ENCODE measurements at places on chromosomes 3 and 15.

- DNase-seq, result no peak
Measured at GRCh38 chr3:114435386-114436115, 141.7 kb downstream of the TIGIT start.

- DNase-seq, result no peak
Measured at GRCh38 chr3:136334209-136334608, 84.1 kb downstream of the PCCB start.

DNA sequence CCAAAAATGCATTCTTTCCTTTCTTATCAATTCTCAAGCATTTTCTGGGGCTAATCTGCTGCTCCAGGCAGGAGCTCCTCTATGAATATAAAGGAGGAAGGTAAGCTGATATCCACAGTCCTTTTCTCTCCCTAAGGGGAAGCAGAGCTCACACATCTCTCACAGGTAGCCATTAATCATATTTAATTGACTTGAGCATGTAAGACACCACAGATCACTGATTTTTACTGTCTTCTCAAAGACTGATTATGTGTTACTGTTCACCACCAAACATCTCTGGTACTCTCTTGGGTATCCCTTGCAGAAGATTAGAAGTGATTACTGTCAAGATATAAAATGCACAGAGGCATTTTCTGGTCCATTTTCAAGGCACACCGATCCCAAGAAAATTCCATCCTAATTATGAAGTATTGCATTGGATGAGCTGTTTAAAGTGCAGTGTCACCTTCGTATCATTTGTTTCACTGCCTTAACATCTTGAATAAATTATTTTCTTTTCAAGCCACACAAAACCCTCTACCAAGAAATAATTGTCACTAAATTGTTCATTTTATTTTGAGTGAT, 100.7 kb downstream of the ARPP21 start:
- no peak for DNase-seq

DNA sequence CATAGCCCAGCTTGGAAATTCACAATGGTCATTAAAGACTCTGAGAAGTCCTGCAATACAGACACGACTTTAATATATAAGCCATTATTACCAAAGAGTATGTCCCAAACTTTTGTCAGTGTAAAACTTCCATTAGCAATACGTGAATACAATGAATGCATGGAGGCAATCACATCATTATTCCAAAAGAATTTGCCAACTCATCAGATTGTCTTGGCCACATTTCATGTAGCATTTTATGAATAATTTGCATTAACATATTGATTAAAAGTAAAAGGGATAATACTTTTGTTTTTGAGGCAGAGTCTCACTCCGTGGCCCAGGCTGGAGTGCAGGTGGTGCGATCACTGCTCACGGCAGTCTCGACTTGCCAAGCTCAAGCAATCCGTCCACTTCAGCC, 7.9 kb upstream of the DUT start:
- no peak for DNase-seq

DNA sequence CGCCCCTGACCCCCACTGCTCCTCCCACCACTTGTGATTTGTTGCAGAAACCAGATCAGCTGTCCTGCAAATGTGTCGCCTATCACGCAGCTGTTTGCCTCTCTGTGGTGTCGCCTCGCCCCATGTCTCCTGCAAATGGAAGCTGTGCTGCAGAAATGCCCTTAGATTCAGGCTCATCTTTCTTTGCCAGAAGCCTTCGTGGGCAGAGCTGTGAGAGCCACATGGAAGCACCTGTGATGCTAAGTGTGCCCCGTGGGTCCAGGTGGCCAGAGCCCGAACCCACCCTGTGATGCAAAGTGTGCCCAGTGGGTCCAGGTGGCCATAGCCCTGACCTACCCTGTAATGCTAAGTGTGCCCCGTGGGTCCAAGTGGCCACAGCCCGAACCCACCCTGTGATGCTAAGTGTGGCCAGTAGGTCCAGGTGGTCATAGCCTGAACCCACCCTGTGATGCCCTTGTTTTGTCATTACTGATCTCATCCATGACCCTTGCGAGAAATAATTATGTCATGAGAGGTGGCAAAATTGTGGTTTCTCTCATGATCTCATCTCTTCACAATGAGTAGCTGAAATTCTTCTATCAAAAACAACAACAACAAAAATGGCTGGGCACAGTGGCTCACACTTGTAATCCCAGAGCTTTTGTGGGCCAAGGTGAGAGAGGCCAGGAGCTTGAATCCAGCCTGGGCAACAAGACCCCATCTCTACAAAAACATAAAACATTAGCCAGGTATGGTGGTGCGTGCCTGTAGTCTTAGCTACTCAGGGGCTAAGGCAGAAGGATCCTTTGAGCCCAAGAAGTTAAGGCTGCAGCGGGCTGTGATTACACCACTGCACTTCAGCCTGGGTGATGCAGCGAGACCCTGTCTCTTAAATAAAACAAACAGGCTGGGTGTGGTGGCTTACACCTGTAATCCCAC, 187.4 kb downstream of the GOLGA6L6 start:
- no peak for DNase-seq

DNA sequence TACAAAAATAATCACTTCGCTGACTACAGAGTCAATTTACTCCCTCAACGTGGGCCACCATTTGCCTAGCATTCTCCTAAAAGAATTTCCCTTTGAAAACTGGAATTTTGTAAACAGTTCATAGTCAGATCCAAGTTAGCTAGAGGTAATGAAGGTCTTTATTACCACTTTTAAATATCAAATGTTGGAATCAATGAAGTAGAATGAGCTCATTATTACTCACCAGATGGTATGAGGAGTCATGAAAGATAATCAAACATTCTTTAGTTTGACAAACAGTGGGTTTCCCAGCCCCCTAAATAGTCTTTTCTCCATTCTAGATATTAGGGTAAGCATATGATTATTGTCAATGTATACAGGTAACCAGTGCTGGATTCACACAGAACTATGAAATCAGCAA, 455.7 kb upstream of the THBS1 start:
- no peak for DNase-seq

- DNase-seq, result no peak
Measured at GRCh38 chr3:53902067-53902466, 10.4 kb upstream of the SELENOK start.

- DNase-seq, result no peak
Measured at GRCh38 chr3:12553921-12554391, 2.9 kb upstream of the MKRN2 start.

- no peak for DNase-seq
Measured at GRCh38 chr3:182717216-182717615, 76.1 kb upstream of the ATP11B start.

DNA sequence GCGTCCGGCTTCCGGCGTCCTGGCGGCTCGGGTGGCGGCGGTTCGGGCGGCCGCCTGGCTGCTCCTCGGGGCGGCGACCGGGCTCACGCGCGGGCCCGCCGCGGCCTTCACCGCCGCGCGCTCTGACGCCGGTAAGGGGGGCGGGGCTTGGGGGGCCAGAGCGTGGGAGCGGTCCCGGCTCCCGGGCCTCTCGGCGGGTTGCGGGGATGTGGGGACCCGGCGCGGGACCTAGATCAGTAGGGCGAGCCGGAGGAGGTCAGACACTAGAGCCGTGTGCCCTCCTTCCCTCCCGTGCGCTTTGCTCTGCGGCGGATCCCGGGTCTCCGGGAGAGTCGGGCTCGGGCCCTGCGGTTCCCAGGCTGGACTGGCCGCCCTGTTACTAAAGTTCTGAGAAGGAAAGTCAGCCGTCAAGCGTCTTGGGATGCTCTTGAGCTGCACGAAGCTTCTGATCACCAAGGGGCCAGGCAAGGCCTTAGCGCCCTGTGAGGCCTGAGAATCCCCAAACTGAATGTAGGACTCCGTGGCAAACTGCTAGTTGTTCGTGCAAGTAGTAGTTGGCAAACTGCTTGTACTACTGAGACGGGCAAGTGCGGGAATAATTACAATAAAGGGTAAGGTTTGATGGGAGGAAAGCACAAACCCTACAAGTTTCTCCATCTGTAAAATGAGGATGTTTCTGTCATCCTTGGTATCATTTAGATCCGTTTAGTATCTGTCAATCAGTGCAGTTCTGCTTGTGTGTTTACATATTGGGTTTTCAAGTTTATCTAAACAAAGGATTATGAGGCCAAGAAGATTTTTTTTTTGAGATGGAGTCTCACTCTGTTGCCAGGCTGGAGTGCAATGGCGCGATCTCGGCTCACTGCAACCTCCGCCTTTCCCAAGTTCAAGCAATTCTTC, 587 bp downstream of the PIGX start:
- peak; percentile 62 for DNase-seq

DNA sequence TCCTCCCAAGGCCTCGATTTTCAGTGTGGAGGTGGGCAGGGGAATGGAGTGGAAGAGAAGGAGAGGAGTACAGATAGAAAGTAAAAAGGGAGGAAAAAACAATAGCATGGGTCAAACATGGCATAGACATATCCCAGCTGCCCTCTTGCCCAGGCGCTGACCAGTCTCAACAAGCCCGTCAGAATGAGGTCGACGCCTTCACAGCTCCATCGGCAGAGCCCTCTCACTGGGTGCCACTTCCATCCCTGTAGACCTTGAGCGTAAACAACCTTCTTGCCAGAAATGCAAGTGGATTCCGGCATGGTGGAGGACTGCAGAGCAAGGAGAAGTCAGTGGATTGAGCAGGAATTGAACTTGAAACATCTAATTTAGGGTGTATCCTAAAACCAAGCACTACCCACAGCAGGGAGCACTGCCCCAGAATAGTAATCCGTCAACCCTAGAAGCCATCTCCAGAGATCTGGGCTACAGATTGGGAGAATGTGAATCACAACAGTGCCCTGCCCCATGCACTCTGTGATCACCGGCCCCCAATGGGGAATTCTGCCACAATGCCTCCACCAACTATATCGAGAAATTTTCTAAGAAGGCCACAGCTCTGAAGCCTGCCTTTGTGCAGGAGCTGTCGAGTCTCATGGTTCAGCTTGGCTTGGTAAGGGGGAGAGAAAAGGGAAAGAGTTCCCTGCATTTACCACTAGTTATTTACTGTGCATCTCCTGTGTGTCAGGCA, 190.1 kb downstream of the UACA start:
- DNase-seq, result no peak

- DNase-seq, result no peak
Measured at GRCh38 chr15:64990168-64990470, 405 bp upstream of the SPG21 start.

GRCh38 chr15:47265686-47266085, 451.6 kb upstream of the SEMA6D start:
- no peak for DNase-seq

Measured in CD4-positive, alpha-beta T cell (primary cell).